Smooth muscle cell of the coronary artery (primary cell): ENCODE measurements at places on chromosomes 4 and X. TPM values are rescaled to one million over a fixed set of nuclear protein-coding genes. Genes with fewer than 3 reads are reported as not detected.

NR0B1 gene
- 3.2 TPM in 1 of 2 replicates, not detected in the other for total RNA-seq

TBX22 gene
- not detected in 2 replicates for total RNA-seq

CENPVL1 gene
- not detected in 2 replicates for total RNA-seq

FGF13 gene
- under 0.01 and 6.2 TPM in 2 replicates for total RNA-seq

ATP1B4 gene
- not detected in 2 replicates for total RNA-seq

OGT gene
- total RNA-seq = 65.9 and 77.8 TPM in 2 replicates

GLRB gene
- 4.5 and 9.2 TPM in 2 replicates for total RNA-seq

RRH gene
- total RNA-seq = 0.08 TPM in 1 of 2 replicates, not detected in the other

FRYL gene
- total RNA-seq = 27.7 and 56.2 TPM in 2 replicates

NKX3-2 gene
- total RNA-seq = 0.15 TPM in 1 of 2 replicates, not detected in the other

AMTN gene
- total RNA-seq = 1.1 TPM in 1 of 2 replicates, not detected in the other

FATE1 gene
- total RNA-seq = not detected in 2 replicates

PALLD gene
- total RNA-seq = 28.0 and 124 TPM in 2 replicates
